ENCODE measurements at places on chromosomes 6 and 20. TPM values are rescaled to one million over a fixed set of nuclear protein-coding genes. Genes with fewer than 3 reads are reported as not detected.

Gene MUCL3
- polyA plus RNA-seq, result 0.10 TPM

DNA sequence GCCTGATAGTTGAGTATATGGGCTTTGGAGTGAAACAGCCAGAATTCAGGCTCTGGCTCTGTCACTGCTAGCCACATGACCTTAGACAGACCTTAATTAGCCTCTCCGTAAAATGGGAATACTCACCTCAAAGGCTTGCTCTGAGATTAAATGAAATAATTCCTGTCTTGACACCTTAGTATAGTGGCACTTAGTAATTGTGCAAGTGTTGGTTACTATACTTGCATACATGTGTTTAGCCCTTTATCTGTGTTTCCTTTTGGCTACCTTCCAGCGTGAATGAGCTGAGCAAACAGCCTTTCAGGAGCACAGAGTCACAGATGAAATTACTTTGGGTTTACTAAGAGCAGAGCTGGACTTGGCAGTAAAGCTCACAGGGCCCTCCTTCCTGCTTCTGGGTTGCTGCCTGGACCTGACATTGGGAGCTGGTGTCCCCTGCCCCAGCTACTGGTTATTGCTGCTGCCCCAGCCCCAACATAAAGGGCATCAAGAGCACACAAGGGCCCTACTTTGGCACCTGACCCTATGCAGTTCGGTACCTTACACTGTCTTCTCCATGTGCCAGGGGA lies 32.8 kb downstream of the CD164 start:
- DNase-seq, result no peak

GRCh38 chr20:3130051-3130600 lies 29.5 kb downstream of the FASTKD5 start:
- no peak for DNase-seq

- DNase-seq, result peak; percentile 30
These were observed 107.0 kb downstream of the HIVEP1 start for GRCh38 chr6:12119085-12119588.

Gene SMLR1
- 1.9 TPM for polyA plus RNA-seq

GRCh38 chr6:67358241-67358640 lies 1276.8 kb upstream of the ADGRB3 start:
- no peak for DNase-seq

Gene RAET1L
- polyA plus RNA-seq, result not detected

DNA sequence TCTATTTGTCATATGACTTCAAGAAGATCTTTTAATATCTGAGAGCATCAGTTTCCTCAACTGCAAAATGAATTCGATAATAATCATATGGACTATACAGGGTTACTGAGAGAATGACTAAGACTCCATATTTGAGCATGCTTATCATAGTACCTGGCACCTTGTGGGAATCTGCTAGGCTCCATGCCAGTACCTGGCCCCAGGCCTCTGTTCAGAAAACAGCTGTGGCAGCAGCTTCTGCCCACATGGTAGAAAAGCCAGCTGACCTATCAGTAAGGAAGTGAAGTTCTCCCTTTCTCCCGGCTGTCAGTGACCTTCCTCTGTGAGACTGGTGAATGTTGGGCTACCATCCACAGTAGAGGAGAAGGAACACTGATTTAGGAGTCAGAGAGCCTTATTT lies 574.9 kb upstream of the CHD6 start:
- no peak for DNase-seq

- no peak for DNase-seq
These were observed 93.6 kb downstream of the ARMC2 start for GRCh38 chr6:108941859-108942258.

DNA sequence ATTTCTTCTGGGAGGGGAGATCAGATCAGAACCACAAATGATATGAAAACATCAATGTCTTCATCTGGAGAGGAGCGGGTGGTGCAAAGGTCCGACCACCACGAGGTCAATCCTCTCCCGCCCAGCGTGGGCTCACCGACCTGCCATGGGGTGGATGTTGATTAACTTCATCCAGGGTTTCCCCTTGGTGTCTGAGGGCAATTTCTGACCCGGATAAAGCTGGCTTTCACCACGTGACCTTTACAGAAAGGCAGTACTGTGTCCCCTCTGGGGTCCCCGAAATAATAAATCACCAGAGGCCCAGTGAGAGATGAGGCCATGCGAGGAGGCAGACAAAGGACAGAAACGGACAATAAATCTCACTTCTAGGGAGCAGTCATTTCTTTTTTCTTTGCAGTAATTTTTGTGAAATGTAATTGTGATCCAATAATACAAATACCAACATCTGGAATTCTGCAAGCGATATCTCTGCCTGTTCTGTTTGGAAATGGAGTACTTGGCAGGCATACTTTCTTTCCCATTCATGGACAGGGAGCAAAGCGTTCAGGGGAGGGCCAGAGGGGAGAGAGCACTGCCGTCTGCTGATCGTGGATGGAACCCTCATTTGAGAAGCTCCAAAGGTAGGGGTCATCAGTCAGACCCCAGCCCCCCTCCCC lies 55.1 kb upstream of the APCDD1L start:
- no peak for DNase-seq

DNA sequence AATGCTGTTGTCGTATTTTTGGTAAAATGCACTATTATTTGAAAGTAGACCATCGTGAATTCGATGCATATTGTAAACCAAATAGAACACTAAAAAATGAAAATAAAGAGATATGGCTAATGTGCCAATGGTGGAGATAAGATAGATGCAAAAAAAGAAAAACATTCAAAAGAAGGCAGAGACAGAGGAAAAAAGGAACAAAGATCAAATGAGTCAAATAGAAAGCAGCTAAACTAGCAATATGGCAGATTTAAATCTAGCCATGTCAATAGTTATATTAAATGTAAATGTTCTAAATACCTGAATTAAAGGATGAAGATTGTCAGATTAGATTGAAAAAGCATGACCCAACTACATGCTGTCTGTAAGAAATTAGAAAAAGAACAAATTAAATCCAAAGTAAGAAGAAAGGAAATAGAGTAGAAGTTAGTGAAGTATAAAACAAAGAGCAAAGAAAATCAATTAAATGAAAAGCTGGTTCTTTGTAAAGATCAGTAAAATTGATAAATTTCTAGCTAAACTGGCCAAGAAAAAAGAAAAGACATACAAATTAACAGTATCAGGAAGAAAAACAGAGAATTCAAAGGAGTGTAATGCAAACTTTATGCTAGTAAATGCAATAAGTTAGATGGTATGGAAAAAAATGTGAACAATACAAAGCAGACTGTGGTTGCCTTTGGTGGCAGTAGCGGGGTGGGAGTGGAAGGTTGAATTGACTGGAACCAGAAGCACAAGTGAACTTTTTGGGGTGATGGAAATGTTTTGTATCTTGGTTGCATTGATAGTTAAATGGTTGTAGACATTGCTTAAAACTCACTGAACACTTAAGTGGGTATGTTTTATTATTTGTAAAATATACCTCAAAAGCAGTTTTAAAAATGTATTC lies 44.8 kb downstream of the PTPN1 start:
- DNase-seq, result no peak

Gene LY6G5C
- 2.7 TPM for polyA plus RNA-seq

GRCh38 chr6:46091080-46091478 lies 38.7 kb upstream of the ENPP4 start:
- DNase-seq, result no peak

Gene ZSCAN23
- 16.5 TPM for polyA plus RNA-seq

DNA sequence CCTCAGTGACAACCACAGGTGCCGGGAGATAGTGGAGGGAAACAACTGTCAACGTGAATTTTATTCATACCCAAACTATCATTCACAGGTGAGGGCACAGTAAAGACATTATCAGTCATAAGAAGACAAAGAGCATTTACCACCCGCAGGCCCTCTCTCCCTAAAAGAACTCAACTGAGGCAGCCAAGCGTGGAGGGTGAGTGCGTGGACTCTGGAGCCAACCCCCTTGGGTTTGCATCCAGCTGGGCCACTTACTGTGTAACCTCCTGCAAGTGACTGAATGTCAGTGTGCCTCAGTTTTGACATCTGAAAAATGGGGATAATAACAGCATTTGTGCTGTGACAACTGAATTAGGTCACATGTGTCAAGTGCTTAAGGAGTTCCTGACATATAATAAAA lies 70.6 kb upstream of the KCNK16 start:
- DNase-seq, result no peak

Gene IPCEF1
- polyA plus RNA-seq, result 8.9 TPM

Gene ERGIC3
- polyA plus RNA-seq, result 360 TPM

GRCh38 chr6:120735641-120736040 lies 598.6 kb downstream of the TBC1D32 start:
- DNase-seq, result no peak

Gene DOK5
- polyA plus RNA-seq, result 9.7 TPM

Gene OSBPL2
- polyA plus RNA-seq, result 43.6 TPM

Gene FAXC
- 5.8 TPM for polyA plus RNA-seq

DNA sequence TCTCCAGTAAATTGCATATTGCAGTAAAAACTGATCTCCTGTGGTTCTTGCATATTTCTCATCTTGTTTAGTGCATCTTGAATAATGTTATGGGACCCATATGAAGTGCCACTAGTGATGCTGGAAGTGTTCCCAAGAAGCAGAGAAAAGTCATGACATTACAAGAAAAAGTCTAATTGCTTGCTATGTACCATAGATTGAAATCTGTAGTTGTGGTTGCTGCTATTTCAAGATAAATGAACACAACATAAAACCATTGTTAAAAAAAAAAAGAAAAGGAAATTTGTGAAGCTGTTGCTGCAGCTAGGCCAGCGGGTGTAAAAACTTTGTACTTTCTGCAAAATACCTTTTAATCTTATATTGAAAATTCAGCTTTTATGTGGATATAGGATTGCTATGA lies 304.5 kb downstream of the PHF3 start:
- DNase-seq, result no peak

DNA sequence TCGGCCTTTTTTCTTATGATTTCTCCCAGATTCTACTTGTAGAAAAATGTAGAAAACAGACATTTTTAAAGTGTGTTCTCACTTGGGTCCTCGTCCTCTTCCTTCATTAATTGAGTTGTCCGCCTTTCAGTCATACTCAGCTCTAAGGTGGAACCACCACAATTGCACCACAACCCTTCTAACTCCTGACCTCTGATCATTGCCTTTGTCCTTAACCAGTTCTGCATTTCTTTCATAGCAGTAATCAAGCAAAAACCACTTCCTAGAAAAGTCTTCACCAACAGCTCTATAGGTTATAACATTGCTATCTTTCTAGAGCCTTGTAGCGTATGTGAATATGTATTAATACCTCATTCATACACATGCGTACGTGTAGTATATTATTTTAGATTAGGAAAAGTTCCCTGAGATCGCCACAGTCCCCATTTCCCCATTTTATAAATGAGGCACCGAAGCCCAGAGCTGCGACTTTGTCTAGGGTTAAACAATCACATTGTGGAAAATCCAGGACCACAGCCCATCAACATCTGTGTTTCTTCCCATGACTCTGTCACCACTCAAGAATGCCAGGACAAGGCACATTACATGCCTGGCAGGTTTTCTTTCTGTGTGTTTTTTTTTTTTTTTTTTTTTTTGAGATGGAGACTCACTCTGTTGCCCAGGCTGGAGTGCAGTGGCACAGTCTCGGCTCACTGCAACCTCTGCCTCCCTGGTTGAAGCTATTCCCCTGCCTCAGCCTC lies 175.5 kb downstream of the BTBD3 start:
- DNase-seq, result no peak

GRCh38 chr6:154219250-154219649 lies 137.4 kb downstream of the IPCEF1 start:
- DNase-seq, result no peak

GRCh38 chr20:61810066-61810737 lies 255.5 kb downstream of the TAF4 start:
- DNase-seq, result no peak

- no peak for DNase-seq
These were observed 611.3 kb downstream of the HDGFL1 start for GRCh38 chr6:23180504-23181293.

DNA sequence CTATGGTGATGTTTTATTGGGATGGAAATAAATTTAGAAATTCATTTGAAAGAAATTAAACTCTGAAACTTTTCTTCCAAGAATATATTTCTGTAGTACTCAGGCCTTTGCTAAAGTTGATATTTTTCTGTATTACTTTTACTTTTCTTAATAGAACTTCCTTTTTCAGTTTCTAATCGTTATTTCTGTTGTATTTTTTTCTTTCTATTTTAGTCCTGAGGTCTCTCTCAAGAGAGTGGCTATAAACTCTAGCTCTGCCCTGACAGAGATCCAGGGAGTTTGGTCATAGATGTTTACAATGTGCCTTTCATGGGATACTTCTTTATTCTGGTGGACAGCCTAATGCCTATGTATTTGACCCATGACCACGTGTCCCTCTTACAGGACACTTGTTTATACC lies 51.0 kb downstream of the OR2B6 start:
- no peak for DNase-seq

GRCh38 chr20:23011008-23011721 lies 23.9 kb upstream of the SSTR4 start:
- no peak for DNase-seq

GRCh38 chr20:46695892-46696291 lies 6.6 kb upstream of the TP53RK start:
- DNase-seq, result no peak

DNA sequence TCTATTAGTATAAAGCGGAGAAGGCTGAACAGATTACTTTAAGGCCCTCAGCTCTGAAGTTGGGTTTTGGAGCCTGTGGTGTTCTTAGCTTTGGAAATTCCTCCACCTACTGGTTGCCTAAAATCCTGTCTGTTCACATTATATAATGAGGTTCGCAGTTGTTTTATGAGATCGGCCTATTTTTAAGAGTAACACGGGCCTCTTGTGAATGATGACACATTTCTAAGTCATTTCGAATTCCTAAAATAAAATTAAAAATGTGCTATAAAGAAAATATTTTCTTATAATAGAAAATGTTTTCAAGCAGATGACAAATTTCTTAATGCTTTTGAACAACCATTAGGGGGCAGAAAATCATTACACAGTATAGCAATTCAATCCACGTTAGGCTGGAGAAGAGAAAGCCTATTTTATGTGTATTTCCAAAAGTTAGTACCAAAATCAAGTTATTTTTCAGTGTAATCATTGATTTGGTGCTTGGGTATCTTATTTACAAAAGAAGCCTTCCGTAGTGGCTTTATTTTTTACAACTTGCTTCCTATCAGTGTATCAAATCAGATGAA lies 15.8 kb upstream of the FAM8A1 start:
- DNase-seq, result peak; percentile 80

DNA sequence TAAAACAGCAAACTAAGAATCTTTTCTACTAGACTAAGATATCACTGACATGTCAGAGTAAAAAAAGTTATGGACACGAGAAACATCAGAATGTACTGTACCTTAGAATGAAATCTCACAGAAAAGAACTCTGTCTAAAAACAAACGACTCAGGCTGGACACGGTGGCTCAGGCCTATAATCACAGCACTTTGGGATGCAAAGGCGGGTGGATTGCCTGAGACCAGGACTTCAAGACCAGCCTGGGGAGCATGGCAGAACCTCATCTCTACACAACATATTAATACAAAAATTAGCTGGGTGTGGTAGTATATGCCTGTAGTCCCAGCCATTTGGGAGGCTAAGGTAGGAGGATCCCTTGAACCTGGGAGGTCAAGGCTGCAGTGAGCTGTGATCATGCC lies 122.6 kb downstream of the PRND start:
- DNase-seq, result no peak

Gene TUBB
- 1,353 TPM for polyA plus RNA-seq

GRCh38 chr20:58880994-58881752 lies 28.7 kb downstream of the GNAS start:
- DNase-seq, result no peak

Gene RPL7L1
- polyA plus RNA-seq, result 138 TPM

GRCh38 chr6:141483598-141484061 lies 649.1 kb upstream of the GJE1 start:
- peak; percentile 6 for DNase-seq
